Kasumi-1 (cell line): ENCODE measurements at places on chromosomes 11 and 22.
A peak's percentile ranks its signal among the peaks of the same experiment; 100 is the strongest.

DNA sequence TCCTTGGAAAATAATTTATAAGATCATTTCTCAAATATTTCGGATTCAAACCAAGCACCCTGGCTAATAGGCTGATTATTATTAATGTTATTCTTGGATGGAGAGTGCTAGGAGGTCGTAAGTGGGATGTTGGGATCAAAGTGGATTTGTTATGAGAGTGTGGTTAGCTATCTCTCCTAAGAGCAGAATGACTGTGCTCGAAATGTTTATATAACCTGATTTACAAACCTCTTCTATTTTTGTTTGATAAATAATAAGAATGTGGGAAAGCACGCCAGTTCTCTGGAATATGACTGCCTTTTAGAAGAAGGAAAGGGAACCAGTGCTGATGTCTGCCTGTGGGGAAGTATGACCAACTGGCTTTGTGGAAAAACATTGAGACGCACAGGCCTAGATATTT lies 527.5 kb downstream of the NTM start:
- no peak for DNase-seq

GRCh38 chr11:88474655-88475054 lies 137.1 kb upstream of the CTSC start:
- peak; percentile 82 for DNase-seq

DNA sequence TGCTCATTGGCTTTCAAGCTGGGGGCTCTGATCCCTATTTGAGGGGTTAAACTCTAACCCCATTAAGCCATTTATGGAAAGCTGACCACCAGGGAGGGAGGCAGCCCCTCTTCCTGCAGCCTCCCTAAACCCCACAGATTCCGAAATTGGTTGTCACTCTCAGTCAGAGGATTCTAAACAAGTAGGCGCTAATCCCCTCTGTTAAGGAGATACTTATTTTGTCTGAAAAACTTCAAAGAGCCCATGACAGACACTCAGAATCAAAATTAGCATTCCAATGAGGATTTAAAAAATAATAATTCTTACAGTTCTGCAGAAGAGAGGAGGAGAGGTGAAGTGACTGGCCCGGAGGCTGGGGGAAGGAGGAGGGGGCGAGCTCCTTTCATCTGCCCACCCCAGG lies 69.7 kb upstream of the LMO1 start:
- DNase-seq, result no peak

GRCh38 chr22:47190276-47190956 lies 428.0 kb downstream of the TBC1D22A start:
- DNase-seq, result no peak
